A549 treated with CORT108297 at 1 μM for 4 hours (cell line): ENCODE measurements at places on chromosomes 5 and 9. TPM values are rescaled to one million over a fixed set of nuclear protein-coding genes. Genes with fewer than 3 reads are reported as not detected.

Gene TAF11L5
- not detected in 5 replicates for total RNA-seq

Gene SHROOM1
- total RNA-seq: 8.6 to 10.5 TPM (median 10.3 TPM) in 5 replicates

Gene RETREG1
- total RNA-seq: 1.9 to 3.8 TPM (median 2.8 TPM) in 5 replicates

Gene ABO
- total RNA-seq: not detected in 5 replicates

Gene TAF1L
- 0.01 TPM in 1 of 5 replicates, not detected in the others for total RNA-seq

Gene HTR4
- not detected in 5 replicates for total RNA-seq

Gene CCDC112
- total RNA-seq: 7.3 to 9.3 TPM (median 7.8 TPM) in 5 replicates

Gene C5orf52
- not detected in 5 replicates for total RNA-seq

Gene SPATA31E1
- total RNA-seq: 0.03 TPM in 1 of 5 replicates, not detected in the others

Gene CCDC180
- 0.43 to 0.90 TPM (median 0.75 TPM) in 5 replicates for total RNA-seq

Gene SUSD3
- total RNA-seq: 0.23 to 0.70 TPM (median 0.66 TPM) in 5 replicates

Gene NAIP
- 0.27 to 0.61 TPM (median 0.40 TPM) in 5 replicates for total RNA-seq

Gene EXOSC2
- 53.8 to 86.5 TPM (median 55.2 TPM) in 5 replicates for total RNA-seq

Gene CAMSAP1
- total RNA-seq: 18.6 to 22.4 TPM (median 21.2 TPM) in 5 replicates

Gene HOMER1
- 4.4 to 7.0 TPM (median 4.9 TPM) in 5 replicates for total RNA-seq

Gene TAF11L6
- total RNA-seq: not detected in 5 replicates

Gene ZNF883
- 0.70 to 0.91 TPM (median 0.75 TPM) in 5 replicates for total RNA-seq

Gene AHRR
- total RNA-seq: 2.8 to 4.1 TPM (median 3.8 TPM) in 5 replicates

Gene SLC36A2
- total RNA-seq: not detected in 5 replicates

Gene SHOC1
- not detected in 5 replicates for total RNA-seq

Gene ZFR
- 53.5 to 82.5 TPM (median 56.6 TPM) in 5 replicates for total RNA-seq

Gene DAB2IP
- 10.8 to 14.7 TPM (median 13.3 TPM) in 5 replicates for total RNA-seq

Gene NNT
- 9.8 to 15.9 TPM (median 11.1 TPM) in 5 replicates for total RNA-seq

Gene RHOBTB3
- 6.0 to 8.7 TPM (median 8.1 TPM) in 5 replicates for total RNA-seq
